ENCODE measurements at places on chromosomes 7 and 10.

DNA sequence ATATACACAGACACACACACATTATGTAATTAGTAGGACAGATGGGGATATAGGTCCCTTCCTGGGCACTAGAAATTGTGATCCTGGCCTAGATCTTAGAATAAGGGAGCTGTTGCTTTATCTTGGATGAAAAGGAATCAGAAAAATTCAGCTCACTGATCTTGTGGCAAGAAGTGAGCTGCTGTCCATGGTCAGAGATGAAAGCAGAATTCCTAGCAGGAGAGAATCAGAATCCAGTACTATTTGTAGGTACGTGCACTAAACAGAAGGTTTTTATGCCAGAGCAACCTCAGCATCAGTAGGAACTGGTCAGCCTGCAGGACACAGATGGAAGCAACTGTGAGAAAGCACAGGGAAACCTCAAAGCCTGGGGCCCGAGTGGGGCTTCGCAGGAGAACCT, 549.2 kb upstream of the POM121L12 start:
- DNase-seq = no peak

GRCh38 chr10:42149722-42150427, 488.5 kb downstream of the ZNF33B start:
- no peak for DNase-seq

GRCh38 chr10:11192304-11193000, 174.8 kb downstream of the CELF2 start:
- no peak for DNase-seq

DNA sequence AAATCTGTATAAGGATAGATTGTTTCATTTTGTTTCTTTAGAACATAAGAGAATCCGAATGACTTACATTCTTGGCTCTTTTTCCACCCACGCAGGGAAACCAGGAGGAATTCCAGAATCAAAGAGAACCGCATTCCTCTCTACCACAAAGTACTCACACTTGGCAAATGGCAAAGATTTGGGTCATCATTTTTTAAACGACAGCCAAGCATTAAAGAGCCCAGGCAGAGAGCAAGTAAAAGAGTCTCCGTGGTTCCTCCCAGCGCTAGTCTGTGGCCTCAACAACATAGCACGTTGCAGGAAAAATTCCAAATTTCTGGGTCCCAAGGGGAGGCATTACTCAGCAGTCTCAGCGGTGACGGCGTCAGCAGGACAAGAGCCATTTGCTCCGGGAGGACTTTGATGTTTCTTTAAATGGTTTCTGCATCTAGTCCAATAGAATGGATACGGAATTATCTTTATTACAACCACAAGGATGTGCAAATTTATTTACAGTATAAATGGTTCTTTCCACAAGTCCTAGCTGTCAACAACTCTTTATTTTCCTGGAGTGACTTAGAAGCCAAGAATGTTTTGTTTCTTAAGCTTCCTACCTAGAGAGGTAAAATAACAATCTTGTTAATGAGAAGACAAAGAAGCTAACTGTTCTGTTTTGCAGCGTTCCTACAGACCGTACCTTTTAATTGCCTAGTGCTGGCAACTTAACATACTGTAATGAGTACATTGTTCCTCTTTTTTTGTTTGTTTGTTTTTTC, 232.5 kb downstream of the SKIDA1 start:
- no peak for DNase-seq

DNA sequence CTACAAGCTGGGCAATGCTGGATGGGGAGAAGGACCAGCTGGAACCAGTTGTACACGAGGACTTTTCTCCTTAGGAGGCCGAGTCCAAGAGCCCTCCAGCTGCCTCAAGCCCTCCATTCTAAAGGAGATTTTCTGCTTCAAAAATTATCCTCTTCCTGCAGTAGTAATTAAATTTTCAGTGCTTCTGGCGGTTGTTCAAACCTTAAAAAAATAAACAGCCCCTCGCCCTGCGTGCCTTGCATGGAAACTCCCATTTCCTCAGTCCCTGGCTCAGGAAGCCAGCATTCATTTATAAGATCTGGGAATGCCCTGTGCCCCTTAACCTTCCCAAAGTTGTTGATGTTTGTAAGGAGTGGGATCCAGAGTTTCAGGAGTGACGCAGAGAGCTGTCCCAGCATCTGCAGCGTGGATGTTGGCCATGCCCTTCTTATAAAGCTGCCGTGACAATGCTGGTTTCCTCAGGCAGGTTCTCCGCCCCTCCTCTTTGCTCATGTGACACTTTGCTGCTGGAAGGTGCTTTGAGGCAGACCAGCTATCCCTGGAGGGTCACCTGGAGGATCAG, 24.0 kb upstream of the ACTR3B start:
- DNase-seq = no peak

DNA sequence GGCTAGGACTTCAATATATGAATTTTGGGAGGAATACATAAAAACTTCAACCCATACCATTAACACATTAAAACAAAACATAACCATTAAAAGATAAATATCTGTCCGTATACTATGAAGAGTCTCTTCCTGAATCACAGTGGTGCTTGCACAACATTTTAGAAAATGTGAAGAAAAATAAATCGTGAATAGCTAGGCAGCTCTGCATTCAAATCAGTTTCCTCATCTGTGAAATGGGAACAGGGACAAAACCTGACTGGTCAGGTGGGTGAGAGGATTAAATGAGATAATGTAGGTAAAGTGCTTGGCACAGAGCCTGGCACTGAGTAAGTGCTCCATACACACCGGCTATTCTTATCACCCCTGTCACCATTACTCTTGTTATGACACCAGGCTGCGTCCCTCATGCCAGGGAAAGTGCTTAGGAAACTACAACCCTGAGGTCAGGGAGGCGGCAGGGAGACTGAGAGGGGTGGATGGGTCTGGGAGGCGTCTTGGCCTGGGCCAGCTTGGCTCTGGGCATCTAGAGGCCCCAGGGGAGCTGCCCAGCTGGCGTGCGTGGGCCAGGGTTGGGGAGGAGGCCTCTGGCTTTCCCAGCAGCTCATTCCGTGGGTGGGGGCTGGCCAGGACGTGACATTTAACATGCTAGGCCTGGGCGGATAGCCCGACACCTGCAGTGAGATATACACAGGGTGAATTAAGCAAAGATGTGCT, 78.3 kb downstream of the SH3PXD2A start:
- no peak for DNase-seq

DNA sequence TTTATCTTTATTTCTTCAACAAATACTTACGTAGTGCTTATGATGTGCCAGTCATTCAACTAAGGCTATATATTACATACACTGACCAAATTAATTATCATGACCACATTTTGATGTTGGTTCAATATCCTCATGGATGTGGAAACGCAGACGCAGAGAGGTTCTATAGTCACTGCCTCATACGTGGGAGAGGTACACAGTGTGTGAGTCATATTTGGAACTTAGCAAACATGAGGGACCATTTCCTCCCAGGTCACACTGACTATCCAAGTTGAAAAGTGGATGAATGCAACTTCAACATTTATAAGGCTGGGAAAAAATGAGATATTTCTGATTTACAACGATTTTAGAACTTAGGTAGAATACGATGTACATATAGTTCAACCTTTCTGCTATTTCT, 113.6 kb downstream of the PRLHR start:
- no peak for DNase-seq

- no peak for DNase-seq
These were observed 68.1 kb downstream of the CALN1 start for GRCh38 chr7:72343991-72344390.

DNA sequence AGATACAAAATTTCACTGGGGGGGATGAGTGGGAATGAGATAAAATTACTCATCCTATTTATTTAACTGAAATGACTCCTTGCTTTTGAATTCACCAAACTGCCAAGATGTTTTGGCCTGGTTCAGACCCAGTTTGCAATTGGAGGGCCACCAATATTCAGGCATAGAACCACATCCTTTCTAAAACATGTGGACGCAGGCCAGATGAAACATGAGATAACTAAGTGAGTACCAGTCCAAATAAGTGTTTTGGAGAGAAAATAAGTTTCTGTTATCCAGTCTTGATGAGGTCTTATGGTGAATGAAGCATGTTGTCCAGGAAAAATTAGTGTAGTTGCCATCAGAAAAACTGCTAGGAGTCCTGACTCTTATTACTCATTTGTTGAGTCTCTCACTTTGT, 36.3 kb upstream of the PDK4 start:
- DNase-seq = no peak

DNA sequence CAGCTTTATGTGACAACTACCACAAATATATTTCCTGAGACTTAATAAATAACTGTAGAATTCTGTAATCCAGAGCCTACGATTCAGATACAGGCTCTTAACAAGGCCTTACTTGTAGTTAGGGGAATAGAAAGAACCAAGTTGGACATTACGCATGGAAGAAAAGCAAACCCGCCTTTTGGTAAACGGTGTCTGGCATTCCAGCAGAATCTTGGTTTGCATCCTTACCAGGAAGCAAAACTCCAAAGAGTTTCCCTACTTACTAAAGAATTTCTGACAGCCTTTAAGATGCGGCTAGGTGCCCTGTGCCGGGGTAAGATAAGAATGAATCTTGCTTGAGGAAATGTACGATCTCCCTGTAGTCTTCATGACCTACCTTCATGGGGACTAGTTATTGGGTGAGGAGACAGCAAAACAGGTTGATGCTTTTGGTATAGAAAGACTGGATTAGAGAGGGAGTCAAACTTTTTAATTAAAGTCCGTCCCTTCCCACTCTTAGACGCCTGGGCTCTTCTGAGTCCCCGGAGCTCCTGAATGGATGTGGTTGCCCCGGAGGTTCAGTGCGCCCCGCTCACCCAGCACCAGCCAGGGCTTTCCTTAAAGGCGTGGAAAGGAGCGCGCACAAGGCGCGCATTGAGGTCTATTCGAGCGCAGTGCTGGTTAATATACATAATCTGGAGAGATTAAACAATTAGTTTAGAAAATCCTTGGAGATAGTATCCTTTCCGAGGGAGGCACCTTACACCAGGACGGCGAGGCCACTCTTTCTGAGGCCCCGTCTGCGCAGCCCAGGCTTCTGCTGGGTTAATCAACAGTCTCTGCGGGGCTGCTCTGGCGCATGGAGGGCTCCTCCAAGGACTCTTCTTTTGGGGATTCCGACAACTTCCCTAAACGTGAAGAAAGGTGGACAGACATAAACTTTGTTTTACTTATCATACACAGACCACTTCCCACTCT, 11.5 kb downstream of the PTF1A start:
- DNase-seq = no peak

- DNase-seq = no peak
These were observed 381.5 kb upstream of the CNTNAP2 start for GRCh38 chr7:145735061-145735460.

- no peak for DNase-seq
These were observed 5.4 kb upstream of the COBL start for GRCh38 chr7:51321961-51322515.

DNA sequence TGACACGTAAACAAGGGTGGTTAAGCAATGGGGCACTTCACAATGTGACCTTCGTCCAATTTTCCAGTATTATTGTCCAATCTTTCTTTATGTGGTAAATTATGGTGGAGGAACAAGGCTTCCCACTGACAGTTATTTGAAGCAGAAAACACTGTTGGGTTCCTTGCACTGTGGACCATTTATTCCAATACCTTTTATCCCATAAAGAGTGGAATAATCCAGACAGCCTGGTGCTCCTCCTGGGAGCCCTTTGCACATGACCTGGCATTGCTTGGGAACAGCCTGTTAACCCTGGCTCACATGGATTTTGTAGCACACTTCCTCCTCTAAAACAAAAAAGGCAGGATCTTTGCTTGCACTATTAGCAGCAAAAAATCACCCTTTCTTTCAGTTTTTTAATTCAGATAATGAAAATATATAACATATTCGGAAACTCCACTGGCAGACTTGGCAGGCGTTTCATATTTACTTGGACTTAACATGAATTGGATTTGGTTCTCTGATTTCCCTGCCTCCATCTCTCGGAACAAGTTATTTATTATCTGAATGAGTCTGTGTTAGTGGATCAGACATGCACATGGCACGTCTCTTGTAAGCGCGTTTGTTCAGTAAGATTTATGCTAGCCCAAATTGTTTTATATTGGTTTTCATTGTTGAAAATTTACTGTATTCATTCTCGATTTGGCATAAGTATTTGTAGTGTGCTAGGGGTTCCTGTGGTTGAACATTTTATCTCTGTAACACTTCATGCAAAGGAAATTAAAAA, 59.3 kb downstream of the BMPER start:
- DNase-seq = no peak

DNA sequence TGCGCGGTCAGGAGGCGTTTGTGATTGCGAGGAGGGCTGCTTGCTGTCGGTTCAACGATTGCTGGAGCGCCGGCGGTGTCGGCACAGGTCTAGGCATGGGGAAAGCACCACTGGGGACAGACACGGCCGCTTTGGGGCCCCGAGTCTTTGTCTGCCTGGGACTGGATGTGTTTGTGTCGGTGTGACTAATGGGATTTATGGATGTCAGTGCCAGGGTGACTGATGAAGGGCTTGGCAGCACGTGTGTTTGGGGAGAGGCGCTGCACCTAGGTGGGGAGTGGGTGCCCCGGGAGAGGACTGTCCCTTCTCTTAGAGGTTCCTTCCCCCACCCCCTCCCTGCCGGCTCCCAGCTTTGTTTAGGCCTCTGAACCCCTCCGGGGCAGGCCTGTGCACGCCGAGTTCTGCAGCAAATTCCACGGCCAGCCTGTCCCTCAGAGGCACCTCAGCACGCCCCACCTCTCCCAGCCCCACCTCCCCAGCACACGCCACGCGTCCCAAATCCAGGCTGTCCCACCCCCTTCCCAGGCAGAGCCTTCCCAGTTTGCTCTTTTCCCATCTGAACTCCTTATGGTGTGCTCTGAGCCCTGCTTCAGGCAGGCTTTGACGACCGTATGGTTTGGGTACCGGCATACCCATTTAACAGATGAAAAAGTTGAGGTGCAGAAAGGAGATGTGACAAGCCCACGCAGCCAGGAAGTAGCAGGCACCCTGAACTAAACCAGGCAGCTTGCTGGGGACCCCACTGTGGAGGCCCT, 6.4 kb upstream of the TNRC18 start:
- no peak for DNase-seq

- DNase-seq = no peak
These were observed 69.0 kb upstream of the PDCD4 start for GRCh38 chr10:110802551-110803238.

DNA sequence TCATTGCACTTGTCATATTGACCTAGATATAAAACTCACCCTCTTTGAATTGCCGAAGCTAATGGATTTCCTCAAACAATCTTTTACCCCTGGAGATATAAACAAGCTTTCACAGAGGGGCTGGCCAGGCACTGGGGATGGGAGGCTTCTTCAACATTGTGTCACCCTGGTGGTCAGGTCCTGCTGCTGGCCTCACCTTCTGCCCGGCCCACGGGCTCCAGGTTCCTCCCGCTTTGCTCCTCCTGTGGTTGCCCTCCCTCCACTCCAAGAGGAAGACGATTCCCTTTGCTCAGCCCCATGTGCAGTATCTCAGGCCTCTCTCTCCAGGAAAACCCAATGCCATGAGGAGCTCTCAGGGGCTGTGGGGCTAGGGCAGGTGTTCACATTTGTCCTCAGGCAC, 118.1 kb upstream of the ADCY1 start:
- no peak for DNase-seq

All from esophagus squamous epithelium (tissue), 5 donors.